ACHN (cell line): ENCODE measurements at places on chromosomes 2 and 18.

DNA sequence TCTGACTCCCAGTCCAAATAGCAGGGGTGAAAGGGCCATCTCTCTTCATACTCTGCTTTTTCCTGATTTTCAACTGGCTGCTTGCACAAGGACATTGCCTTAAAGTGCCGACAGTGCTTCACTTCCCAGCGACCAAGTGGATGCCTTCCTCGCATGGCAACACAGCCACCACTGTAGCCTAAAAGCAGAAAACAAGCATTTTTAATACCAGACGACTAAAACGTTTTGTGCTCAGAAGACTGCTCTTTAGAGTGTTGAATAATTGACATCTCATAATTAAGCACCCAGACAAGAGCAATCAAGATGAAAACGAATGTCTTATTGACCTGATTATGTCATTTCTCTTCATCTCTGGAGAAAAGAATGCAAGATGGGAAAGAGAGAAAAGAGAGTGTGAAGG is 75.2 kb downstream of the PLA2R1 start:
- no peak for DNase-seq

DNA sequence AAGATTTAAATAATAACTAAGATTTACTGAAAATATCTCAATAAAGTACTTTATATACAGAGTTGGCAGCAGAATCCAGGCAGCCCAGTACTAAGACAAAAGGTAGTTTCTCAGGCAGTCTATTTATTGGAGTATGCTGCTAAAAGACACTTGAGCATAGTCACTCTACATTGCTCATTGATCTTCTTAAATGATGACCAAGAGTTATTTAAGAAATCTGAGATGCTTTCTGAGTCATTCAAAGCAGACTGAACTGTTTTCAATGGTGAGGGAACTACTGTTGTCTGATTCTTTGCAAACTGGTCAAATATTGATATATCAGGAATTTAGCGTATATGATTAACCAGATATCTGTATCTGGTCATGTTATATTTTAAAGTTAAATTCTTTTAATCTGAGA is 133.6 kb downstream of the PHLPP1 start:
- no peak for DNase-seq

DNA sequence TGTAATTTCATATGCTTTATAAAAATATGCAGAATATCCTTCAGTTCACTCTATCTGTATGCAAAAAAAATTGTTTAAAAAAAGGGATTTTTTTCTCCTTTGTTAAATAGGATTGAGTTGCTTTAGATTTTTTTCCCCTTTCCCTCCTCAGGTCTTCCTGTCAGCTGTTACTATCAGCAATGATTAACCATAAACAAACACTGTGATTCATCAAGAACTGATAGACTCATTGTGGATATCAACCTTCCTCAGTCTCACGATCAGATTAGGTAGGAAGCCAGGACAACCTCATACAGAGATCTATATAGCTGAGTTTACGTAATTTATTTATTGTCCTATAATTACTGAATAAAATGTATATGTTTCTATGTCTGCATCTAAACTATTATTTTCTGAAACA is 2136.2 kb upstream of the CELF4 start:
- peak; percentile 66 for DNase-seq

DNA sequence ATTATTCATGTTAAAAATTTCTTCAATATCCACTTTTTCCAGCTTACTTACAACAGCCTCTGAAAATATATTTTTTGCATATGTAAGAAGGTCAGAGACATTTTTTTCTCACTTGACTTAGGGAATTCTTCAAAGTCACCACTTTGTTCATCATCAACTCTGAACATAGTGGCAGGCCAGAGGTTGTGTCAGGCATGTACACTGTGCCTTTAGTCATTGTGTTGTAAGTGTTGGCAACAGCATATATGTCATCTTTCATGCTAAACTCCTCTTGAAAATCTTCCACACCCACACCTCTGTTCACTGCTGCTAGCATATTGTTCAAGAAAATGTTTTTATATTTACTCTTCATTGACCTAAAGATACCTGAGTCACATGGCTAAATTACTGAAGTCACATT is 52.2 kb upstream of the ACVR1 start:
- DNase-seq = no peak

GRCh38 chr2:85135660-85135914 is 2.4 kb downstream of the TCF7L1 start:
- DNase-seq = no peak

DNA sequence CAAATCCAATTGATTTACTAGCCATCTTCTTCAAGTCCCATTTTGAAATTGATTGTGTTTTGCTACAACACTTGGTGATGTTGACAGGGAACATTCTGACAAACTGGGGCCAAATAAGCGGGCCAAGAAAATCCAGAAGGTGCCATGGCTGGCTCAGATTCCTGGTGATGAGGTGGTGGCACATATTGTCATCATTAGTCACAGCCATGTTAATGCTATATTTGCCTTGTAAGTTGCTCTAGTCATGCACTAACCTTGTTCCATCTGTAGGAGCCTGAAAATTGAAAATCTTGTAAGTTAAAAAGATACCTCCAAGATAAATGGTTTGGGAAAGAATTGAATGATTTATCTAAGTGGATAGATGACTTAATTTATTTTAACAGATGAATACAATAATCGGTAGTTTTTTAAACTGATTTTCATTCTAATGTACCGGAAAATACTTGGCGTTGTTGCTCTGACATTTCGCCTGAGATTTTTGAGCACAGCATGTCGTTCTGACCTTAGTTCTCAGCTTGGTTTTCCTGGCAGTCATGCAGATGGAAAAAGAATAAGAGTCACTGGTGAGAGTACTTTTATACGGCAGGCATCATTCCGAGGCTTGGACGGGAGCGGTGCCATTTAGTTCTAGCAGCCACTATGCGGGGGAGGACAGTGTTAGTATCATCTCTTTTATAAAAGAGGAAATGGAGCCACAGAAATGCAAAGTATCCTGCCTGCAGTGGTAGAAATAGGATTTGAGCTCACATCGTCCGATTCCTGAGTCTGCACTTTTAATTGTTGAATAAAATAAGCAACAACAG is 133.9 kb downstream of the ZNF532 start:
- peak; percentile 4 for DNase-seq

- DNase-seq = no peak
Measured at GRCh38 chr2:8252997-8253694, 428.7 kb upstream of the ID2 start.
